ENCODE measurements at places on chromosomes 2 and 18.
A peak's percentile ranks its signal among the peaks of the same experiment; 100 is the strongest.

- no peaks in the 10 kb centered on the region for H3K36me3 ChIP-seq
- no peaks in the 10 kb centered on the region for H3K4me1 ChIP-seq
- no peak overlapping the region for H3K27ac ChIP-seq
- no peaks in the 10 kb centered on the region for H3K27me3 ChIP-seq
- no peak overlapping the region for H3K4me3 ChIP-seq
- peak; percentile 61 for DNase-seq
Measured at GRCh38 chr18:47283476-47283875, 32.0 kb upstream of the SKOR2 start.

DNA sequence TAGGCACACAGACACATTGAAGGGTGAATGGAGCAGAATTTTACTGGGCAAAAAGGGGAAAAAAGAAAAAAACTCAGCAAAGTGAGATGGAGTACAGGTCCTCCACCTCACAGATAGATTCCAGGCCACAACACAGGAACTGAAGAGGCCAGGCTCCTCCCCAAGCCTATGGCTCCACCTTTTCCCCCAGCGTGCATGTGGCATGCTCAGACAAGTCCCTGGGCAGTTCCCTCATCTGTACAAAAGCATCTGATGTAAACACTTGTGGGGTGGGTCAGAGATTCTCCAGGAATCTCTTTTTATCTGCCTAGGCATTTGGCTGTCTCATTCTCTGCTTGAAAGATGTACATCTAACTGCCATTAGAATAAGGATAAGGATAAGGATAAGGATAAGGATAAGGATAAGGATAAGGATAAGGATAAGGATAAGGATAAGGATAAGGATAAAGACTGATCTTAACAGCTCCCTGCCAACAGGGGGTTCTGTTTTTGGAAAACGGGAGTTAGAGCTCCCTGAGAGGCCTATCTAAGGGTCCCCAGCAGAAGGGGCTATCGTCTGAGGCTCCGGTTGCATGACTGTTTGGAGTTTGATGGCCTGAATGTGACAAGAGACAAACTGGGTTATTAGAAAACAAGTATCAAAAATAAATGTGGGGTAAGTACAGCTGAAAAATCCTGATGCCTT lies 17.2 kb upstream of the ASXL3 start:
- peaks cover 3% of the 10 kb centered on the region for H3K4me1 ChIP-seq
- H3K27me3 ChIP-seq = no peaks in the 10 kb centered on the region
- DNase-seq = peak; percentile 55
- H3K36me3 ChIP-seq = no peaks in the 10 kb centered on the region
- H3K27ac ChIP-seq = no peak overlapping the region

- no peak overlapping the region for H3K4me3 ChIP-seq
- DNase-seq = no peak
- H3K27ac ChIP-seq = no peak overlapping the region
- H3K36me3 ChIP-seq = no peaks in the 10 kb centered on the region
- no peaks in the 10 kb centered on the region for H3K27me3 ChIP-seq
Measured at GRCh38 chr2:212669761-212670160, 131.2 kb upstream of the ERBB4 start.

DNA sequence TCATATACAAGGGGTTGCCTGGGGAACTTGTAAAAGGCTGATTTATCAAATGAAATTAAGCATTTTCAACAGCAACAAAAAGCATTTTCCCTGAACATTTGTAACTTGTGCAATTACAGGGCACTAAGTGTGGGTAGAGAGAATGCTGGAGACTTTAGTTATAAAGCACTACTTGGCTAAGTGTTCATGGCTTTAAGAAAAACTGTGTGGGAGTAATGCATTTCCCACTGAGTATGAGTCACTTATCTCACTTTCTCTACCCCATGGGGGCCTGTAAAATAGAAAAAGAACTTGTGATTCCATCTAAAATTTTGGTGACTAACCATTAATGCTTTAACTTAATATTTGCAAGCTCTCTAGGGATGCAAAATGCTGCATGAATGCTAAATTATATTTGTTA lies 193.4 kb downstream of the CCDC102B start:
- no peak overlapping the region for H3K4me3 ChIP-seq
- DNase-seq = no peak
- H3K27ac ChIP-seq = no peak overlapping the region
- H3K27me3 ChIP-seq = no peaks in the 10 kb centered on the region
- no peaks in the 10 kb centered on the region for H3K36me3 ChIP-seq

- no peak overlapping the region for H3K27ac ChIP-seq
- no peaks in the 10 kb centered on the region for H3K27me3 ChIP-seq
- H3K36me3 ChIP-seq = no peaks in the 10 kb centered on the region
- H3K4me1 ChIP-seq = no peaks in the 10 kb centered on the region
- DNase-seq = no peak
- H3K4me3 ChIP-seq = no peak overlapping the region
Measured at GRCh38 chr18:38262661-38263060, 697.1 kb upstream of the CELF4 start.

DNA sequence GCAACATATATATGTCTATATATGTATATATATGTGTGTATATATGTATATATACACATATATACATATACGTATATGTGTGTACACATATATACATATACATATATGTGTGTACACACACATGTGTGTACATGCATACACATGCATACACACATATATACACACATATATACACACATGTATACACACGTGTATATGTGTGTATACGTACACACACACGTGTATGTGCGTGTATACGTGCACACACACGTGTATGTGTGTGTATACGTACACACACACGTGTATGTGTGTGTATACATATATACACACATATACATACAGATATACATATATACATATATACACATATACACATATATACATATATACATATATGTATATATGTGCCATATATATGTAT lies 89.4 kb downstream of the SPHKAP start:
- no peak overlapping the region for H3K4me3 ChIP-seq
- no peaks in the 10 kb centered on the region for H3K27me3 ChIP-seq
- H3K36me3 ChIP-seq = no peaks in the 10 kb centered on the region
- H3K27ac ChIP-seq = no peak overlapping the region

- DNase-seq = no peak
- no peak overlapping the region for H3K27ac ChIP-seq
- no peaks in the 10 kb centered on the region for H3K4me1 ChIP-seq
- no peak overlapping the region for H3K4me3 ChIP-seq
- no peaks in the 10 kb centered on the region for H3K36me3 ChIP-seq
Measured at GRCh38 chr2:35784777-35785176, 570.8 kb upstream of the CRIM1 start.

DNA sequence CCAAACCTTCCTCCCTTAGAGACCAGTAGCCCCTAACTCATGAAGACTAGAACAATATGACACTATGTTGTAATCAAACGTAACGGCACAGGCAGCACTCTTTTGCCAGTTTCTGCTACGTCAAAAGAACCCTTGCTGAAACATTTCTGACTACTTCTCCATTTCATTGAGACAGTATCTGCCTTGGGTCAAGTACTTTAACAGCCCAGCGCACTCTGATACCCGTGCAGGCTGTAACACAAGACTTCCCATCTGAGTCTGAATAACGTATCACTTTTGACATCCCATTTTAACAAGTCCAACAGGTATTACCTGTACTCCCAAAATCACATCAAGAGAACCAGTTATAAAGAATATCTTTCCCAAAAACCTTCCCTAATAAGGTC lies 38.4 kb downstream of the TBC1D8 start:
- H3K4me3 ChIP-seq = no peak overlapping the region
- peak; percentile 73 for DNase-seq
- H3K27me3 ChIP-seq = no peaks in the 10 kb centered on the region
- no peaks in the 10 kb centered on the region for H3K36me3 ChIP-seq

- no peak for DNase-seq
- no peak overlapping the region for H3K4me3 ChIP-seq
- no peak overlapping the region for H3K27ac ChIP-seq
Measured at GRCh38 chr2:1837458-1837857, 93.1 kb upstream of the PXDN start.

DNA sequence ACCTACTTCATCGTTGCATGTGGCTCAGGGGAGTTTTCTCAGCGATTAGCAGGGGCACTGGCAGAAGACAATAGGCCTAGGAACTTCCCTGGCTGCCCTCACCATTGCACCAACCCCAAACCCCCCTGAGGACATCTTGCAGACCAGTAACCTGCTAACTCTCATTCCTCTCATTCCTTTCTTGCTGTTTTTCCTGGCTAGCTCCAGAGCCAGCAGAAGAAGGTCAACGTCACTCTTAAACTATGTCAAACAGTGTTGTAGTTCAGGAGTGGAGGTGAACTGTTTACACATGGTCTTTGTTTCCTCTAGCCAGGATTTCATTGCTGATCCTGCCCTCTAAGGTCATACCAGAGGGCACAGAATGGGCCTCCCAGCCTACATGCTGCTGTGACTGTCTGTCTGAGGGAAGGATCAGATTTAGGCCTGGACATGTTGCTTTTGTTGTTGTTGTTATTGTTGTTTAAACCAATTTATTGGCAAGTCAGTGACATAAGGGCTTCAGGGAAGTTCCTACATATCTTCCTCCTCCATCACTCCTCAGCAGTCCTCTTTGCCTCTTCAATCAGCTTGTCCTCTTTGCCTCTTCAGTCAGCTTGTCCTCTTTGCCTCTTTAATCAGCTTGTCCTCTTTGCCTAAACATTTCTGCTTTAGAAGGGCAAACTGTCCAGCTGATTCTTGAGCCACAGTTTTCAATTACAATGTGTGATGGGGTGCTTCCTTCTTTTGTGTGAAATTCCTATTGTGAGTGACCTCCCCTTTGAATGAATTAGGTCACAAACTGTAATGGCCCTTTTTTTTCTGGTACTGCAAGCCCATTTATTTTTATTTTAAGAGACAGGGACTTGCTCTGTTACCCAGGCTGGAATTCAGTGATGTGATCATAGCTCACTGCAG lies 471.9 kb upstream of the TNP1 start:
- no peak overlapping the region for H3K4me3 ChIP-seq
- DNase-seq = peak; percentile 97

DNA sequence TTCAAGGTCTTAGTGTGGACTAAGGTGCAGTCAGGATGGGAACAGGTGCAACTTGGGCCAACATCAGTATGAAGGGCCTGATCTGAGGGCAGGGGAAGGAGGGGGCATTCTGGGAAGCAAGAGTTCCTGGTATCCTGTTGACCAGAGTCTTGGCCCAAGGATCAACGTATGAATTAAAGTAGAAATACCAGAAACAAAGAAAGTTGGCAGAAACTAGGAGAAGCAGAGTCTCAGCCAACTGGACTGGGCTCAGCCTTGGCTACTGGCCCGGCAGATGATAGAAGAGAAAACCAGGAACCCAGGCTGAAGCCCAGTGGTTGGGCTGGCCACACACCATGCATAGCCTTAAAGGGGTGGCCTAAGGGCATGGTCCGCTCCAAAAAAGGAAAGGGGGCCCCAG lies 2.3 kb downstream of the CETN1 start:
- H3K4me3 ChIP-seq = no peak overlapping the region
- H3K36me3 ChIP-seq = no peaks in the 10 kb centered on the region
- DNase-seq = no peak
- H3K27me3 ChIP-seq = no peaks in the 10 kb centered on the region

DNA sequence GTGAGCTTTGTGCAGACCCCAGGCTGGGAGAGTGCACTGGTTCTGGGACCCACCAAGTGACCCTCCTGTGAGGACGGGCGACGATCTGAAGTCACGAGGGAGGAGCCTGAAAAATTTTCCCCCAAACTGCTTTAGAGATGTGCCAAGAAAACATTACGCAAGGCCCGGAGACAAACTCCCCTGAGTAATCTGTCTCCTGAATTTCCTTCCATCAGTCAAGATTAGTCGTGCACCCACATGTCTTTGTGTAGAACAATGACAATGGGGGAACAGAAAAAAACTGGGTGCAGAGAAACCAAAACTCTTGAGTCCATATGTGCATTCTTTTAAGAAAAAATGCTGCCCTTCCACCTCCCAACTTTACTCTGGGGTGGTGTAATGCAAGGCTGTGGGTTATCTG lies 12.6 kb upstream of the NCK2 start:
- no peaks in the 10 kb centered on the region for H3K36me3 ChIP-seq
- H3K27me3 ChIP-seq = no peaks in the 10 kb centered on the region
- H3K27ac ChIP-seq = no peak overlapping the region
- DNase-seq = no peak
- H3K4me1 ChIP-seq = no peaks in the 10 kb centered on the region

DNA sequence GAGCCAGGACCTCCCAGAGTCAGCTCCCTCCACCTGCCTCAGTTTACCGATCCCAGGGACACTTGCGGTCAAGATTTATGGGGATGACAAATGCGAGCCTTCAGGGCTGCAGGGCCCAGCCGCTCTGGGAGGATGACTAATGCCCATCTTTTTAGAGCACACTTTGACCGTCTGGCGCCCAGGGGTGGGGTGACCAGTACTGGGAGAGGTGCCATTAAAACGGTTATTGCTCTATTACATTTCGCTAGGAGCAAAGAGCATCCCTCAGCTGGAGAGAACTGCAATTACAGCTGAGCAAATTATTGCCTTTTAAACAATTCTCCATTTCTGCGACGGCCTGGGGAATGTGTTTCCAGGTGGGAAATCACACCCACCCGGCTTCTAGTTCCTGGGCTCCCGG lies 42.6 kb upstream of the HPCAL1 start:
- no peaks in the 10 kb centered on the region for H3K27me3 ChIP-seq
- no peaks in the 10 kb centered on the region for H3K4me1 ChIP-seq
- H3K27ac ChIP-seq = no peak overlapping the region
- DNase-seq = no peak

- no peak overlapping the region for H3K27ac ChIP-seq
- H3K36me3 ChIP-seq = no peaks in the 10 kb centered on the region
- H3K4me1 ChIP-seq = no peaks in the 10 kb centered on the region
- no peaks in the 10 kb centered on the region for H3K27me3 ChIP-seq
- no peak for DNase-seq
Measured at GRCh38 chr2:24861500-24861899, 58.5 kb downstream of the ADCY3 start.

DNA sequence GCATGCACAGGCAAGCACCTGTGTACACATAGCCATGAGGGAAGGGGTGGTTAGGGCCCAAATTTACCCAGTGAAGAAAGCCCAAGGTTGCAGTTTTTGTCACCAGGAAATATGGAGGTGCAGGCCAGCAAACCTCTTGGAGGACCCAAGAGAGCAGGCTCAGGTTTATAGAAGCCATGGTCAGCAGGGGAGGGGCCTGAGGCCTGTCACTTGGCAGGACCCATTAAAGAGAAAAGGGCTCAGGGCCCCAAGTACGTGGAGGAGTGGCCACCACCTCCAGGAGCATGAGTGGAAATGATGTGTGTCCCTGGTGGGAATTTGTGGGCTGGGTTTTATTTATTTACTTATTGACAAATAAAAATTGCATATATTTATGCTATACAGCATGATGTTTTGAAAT lies 192.9 kb downstream of the HAUS1 start:
- H3K4me3 ChIP-seq = no peak overlapping the region
- no peak for DNase-seq
- peaks cover 8% of the 10 kb centered on the region for H3K4me1 ChIP-seq
- H3K27ac ChIP-seq = no peak overlapping the region

DNA sequence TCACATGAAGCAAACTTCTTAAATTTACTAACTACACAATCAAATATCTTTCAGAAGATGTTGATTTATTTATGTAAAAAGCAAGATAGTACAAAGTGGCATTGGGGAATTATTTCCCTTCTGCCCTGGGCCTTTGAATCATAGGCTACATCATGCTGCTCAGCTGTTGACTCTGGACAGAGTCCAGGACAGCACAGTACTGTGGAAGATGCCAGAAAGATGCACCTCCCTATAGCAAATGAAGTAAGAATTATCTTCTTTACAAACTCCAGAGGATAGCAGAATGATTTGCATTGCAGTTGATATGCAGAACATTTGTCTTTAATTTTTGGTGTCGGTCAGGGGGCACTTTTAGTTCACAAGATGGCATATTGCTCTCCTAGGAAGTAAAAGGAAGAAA lies 1354.5 kb upstream of the ZEB2 start:
- no peak for DNase-seq
- no peaks in the 10 kb centered on the region for H3K4me1 ChIP-seq
- no peak overlapping the region for H3K27ac ChIP-seq

Data from trophoblast cell (in vitro differentiated cells and primary cell).